ENCODE measurements at places on chromosomes 7 and 10. TPM values are rescaled to one million over a fixed set of nuclear protein-coding genes. Genes with fewer than 3 reads are reported as not detected.

Gene ANKRD1
- total RNA-seq = 0.30 TPM

Gene UNCX
- total RNA-seq = not detected

Gene RPEL1
- total RNA-seq = not detected

Gene ORC5
- total RNA-seq = 11.4 TPM

GRCh38 chr10:86715836-86716235, 40.6 kb upstream of the BMPR1A start:
- H3K27ac ChIP-seq = no peak overlapping the region
- H3K27me3 ChIP-seq = no peaks in the 10 kb centered on the region
- no peak overlapping the region for H3K4me3 ChIP-seq

DNA sequence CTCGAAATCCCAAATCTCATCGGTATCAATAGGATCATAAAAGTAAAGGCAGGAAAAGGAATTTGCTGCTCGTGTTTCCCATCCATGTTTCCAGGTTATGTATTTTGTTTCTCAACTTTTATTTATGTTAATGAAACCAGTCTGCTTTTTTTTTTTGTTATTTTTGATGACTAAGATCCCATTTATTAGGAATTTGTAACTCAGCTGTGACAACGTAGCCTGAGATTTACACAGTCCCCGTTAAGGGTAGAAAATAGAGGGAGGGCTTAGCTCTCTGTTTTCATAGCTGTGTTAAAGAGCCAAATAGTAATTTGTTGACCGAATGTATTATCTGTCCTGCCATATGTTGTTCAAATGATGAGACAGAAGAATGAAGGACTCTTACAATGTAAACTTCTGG, 164.0 kb downstream of the MGMT start:
- DNase-seq = no peak
- H3K27me3 ChIP-seq = no peaks in the 10 kb centered on the region
- H3K4me1 ChIP-seq = peaks cover 10% of the 10 kb centered on the region
- no peak overlapping the region for H3K4me3 ChIP-seq
- H3K36me3 ChIP-seq = no peaks in the 10 kb centered on the region

DNA sequence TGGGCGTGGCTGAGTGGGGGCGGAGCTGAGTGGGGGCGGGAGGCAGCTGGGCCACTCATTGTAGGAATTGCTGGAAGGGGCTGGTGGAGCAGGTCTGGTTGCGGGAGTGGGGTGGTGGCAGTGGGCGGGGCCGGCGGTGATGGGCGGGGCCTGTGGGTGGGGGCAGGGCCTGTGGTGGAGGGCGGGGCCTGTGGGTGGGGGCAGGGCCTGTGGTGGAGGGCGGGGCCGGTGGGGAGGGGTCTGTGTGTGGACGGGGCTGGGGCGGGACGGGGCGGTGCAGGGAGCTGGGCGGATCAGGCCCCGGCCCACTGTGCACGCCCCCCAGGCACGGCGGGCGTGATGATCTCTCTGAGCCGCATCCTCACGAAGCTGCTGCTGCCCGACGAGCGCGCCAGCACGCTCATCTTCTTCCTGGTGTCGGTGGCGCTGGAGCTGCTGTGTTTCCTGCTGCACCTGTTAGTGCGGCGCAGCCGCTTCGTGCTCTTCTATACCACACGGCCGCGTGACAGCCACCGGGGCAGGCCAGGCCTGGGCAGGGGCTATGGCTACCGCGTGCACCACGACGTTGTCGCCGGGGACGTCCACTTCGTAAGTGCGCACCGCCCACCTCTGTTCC, 14.0 kb downstream of the SLC29A4 start:
- DNase-seq = no peak
- H3K4me3 ChIP-seq = peak overlapping the region; percentile 18
- H3K36me3 ChIP-seq = no peaks in the 10 kb centered on the region
- H3K4me1 ChIP-seq = peaks cover 14% of the 10 kb centered on the region

GRCh38 chr10:97689559-97690020, 2.5 kb upstream of the AVPI1 start:
- no peak for DNase-seq
- no peaks in the 10 kb centered on the region for H3K36me3 ChIP-seq

GRCh38 chr7:151558575-151558974, 38.9 kb upstream of the RHEB start:
- no peak for DNase-seq
- H3K27ac ChIP-seq = no peak overlapping the region
- H3K36me3 ChIP-seq = peaks cover 69% of the 10 kb centered on the region
- no peak overlapping the region for H3K4me3 ChIP-seq
- peaks cover 4% of the 10 kb centered on the region for H3K4me1 ChIP-seq

GRCh38 chr10:24718031-24718855, 5.4 kb downstream of the ARHGAP21 start:
- H3K27ac ChIP-seq = no peak overlapping the region
- no peak overlapping the region for H3K4me3 ChIP-seq
- no peaks in the 10 kb centered on the region for H3K27me3 ChIP-seq
- no peak for DNase-seq

All from suprapubic skin (tissue), 4 donors.